ENCODE measurements at places on chromosomes 5 and 9. TPM values are rescaled to one million over a fixed set of nuclear protein-coding genes. Genes with fewer than 3 reads are reported as not detected.

- H3K27ac ChIP-seq = no peak overlapping the region
- no peak for DNase-seq
- H3K27me3 ChIP-seq = no peaks in the 10 kb centered on the region
- peaks cover 4% of the 10 kb centered on the region for H3K4me1 ChIP-seq
These were observed 970 bp upstream of the FUT7 start for GRCh38 chr9:137032858-137033257.

DNA sequence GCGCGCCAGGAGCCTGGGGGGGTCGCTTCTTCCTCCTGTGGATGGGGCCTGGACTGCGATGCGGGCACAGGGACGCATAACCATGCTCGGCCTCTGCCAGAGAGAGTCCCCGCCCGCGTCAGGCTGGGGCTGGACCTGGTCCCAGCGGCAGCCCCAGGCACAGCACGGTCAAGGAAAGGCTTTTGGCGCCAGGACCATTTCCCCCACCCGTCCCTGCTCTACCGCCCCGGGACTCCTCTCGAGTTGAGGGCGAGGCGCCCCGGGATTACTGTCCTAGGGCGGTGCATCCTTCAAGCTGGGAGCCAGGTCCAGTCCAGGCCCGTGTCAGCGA is 341 bp downstream of the MXD3 start:
- H3K36me3 ChIP-seq = peaks cover 6% of the 10 kb centered on the region
- H3K4me1 ChIP-seq = peaks cover 29% of the 10 kb centered on the region
- H3K27me3 ChIP-seq = no peaks in the 10 kb centered on the region

DNA sequence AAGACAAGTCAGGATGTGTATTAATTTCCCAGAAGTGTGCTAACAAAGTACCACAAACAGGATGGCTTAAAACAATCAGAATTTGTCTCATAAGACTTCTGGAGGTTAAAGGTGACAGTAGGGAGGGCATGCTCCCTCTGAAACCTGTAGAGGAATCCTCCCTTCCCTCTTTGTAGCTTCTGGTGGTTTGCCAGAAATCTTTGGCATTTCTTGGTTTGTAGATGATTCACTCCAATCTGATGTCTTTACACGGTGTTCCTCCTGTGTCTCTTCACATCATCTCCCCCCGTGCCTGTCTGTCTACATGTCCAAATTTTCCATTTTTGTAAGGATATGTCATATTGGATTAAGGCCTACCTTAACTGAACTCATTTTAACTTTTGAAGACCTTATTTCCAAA is 471.5 kb downstream of the ZNF608 start:
- H3K4me1 ChIP-seq = peaks cover 7% of the 10 kb centered on the region
- H3K4me3 ChIP-seq = no peak overlapping the region
- DNase-seq = no peak
- H3K27me3 ChIP-seq = no peaks in the 10 kb centered on the region
- no peaks in the 10 kb centered on the region for H3K36me3 ChIP-seq

GRCh38 chr9:114777821-114778609 is 27.8 kb downstream of the TNFSF15 start:
- H3K27me3 ChIP-seq = peaks cover 11% of the 10 kb centered on the region
- no peak for DNase-seq
- peak overlapping the region; percentile 62 for H3K27ac ChIP-seq
- H3K4me3 ChIP-seq = no peak overlapping the region

The RBM27 gene
- total RNA-seq = 13.7 TPM

The PCDHB5 gene
- 7.5 TPM for total RNA-seq

- peaks cover 36% of the 10 kb centered on the region for H3K27me3 ChIP-seq
- H3K36me3 ChIP-seq = no peaks in the 10 kb centered on the region
- H3K4me1 ChIP-seq = no peaks in the 10 kb centered on the region
- no peak overlapping the region for H3K4me3 ChIP-seq
- no peak overlapping the region for H3K27ac ChIP-seq
These were observed 517 bp downstream of the ALDH1A1 start for GRCh38 chr9:72952381-72952690.

The BARHL1 gene
- total RNA-seq = not detected

DNA sequence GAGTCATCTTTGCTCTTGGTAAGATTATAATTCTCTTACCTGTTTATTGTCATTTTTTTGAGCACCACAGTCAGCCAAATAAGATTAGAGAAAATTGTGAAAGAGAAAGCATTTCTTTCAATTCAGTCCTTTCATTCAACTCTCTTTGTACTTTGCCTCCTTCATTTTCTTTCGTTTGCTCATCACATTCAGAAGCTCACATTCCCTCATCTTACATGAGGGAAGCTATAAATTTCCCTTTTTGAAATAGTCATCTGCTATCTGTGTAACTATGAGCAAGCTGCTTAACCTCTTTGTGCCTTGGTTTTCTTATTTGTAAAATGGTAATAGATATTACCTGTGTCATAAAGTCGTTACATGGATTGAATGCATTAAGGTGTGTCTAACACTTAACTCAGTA is 41.4 kb downstream of the PAM start:
- no peaks in the 10 kb centered on the region for H3K36me3 ChIP-seq
- DNase-seq = no peak
- no peak overlapping the region for H3K27ac ChIP-seq
- H3K27me3 ChIP-seq = no peaks in the 10 kb centered on the region

GRCh38 chr9:83070261-83070660 is 7.3 kb upstream of the RASEF start:
- H3K36me3 ChIP-seq = no peaks in the 10 kb centered on the region
- peaks cover 18% of the 10 kb centered on the region for H3K27me3 ChIP-seq
- DNase-seq = no peak

DNA sequence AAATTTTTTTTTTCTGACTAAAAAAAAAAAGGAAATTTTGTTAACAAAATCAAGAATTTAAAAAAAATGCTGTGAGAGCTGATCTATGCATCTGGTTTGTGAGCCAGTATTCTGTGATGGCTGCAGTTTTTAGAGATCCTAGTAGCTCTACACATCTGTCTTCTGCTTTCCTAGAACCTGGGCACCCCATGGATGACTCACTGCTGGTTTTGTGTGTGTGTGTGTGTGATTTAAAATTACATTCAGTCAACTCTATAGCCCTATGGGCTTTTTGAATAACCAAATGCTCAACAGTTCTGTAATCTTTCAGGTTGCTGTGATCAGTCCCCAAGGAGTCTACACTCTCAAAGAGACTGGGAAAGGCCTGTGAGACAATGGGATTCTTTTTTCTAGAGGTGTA is 2.5 kb upstream of the PSMD5 start:
- H3K36me3 ChIP-seq = peaks cover 14% of the 10 kb centered on the region
- H3K27me3 ChIP-seq = no peaks in the 10 kb centered on the region

GRCh38 chr5:36657563-36657995 is 51.2 kb downstream of the SLC1A3 start:
- peak overlapping the region; percentile 68 for H3K27ac ChIP-seq
- H3K4me1 ChIP-seq = peaks cover 18% of the 10 kb centered on the region
- peaks cover 6% of the 10 kb centered on the region for H3K36me3 ChIP-seq
- no peak overlapping the region for H3K4me3 ChIP-seq
- DNase-seq = no peak
- H3K27me3 ChIP-seq = peaks cover 29% of the 10 kb centered on the region

DNA sequence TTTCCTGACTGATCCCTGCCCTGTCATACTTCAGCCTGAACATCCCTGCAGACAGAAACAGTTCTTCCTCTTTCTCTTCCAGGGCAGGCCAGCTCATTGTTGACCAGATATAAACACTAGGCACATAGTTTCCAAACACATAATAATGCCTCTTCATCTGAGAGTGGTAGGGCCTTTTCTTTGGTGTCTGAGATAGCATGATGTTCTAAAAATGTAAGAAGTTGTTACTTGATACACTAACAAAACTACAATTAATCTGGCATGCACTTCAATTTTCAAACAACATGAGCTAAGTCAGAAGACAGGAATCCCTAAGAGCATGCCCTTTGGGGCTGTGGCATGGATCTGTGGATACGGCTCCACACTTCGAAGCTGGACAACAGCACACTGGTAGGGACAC is 246.6 kb downstream of the SPOCK1 start:
- H3K4me1 ChIP-seq = peaks cover 10% of the 10 kb centered on the region
- DNase-seq = no peak
- H3K27me3 ChIP-seq = no peaks in the 10 kb centered on the region
- no peak overlapping the region for H3K27ac ChIP-seq
- no peaks in the 10 kb centered on the region for H3K36me3 ChIP-seq

- no peak overlapping the region for H3K4me3 ChIP-seq
- H3K4me1 ChIP-seq = peaks cover 4% of the 10 kb centered on the region
- H3K27ac ChIP-seq = no peak overlapping the region
- DNase-seq = no peak
These were observed 34.3 kb upstream of the DAB2 start for GRCh38 chr5:39459071-39459470.

DNA sequence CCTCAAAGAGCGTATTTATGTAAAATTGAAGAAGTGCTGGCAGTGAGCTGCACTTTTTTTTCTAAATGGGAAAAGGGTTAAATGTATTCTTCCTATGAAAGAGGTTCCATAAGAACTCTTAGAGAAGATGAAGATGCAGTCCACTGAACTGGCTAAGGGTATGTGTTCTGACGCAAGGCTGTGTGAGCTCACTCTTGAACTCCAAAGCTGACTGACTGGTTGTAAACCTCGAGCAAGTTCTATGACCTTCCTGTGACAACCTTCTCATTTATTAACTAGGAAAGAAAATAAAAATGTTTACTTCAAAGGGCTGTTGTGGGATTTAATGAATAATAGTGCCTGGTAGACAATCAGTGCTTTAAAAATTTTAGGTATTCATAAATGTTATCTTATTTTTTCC is 46.7 kb downstream of the POC5 start:
- no peak for DNase-seq
- H3K4me1 ChIP-seq = peaks cover 22% of the 10 kb centered on the region
- H3K36me3 ChIP-seq = peaks cover 6% of the 10 kb centered on the region
- H3K27me3 ChIP-seq = no peaks in the 10 kb centered on the region

The SVEP1 gene
- total RNA-seq = 2.8 TPM

The SLU7 gene
- 34.8 TPM for total RNA-seq

The NEUROG1 gene
- not detected for total RNA-seq

- no peaks in the 10 kb centered on the region for H3K27me3 ChIP-seq
- H3K4me1 ChIP-seq = peaks cover 30% of the 10 kb centered on the region
- H3K36me3 ChIP-seq = no peaks in the 10 kb centered on the region
These were observed 231.7 kb downstream of the ARHGAP26 start for GRCh38 chr5:143001764-143002351.

The FOXD4L4 gene
- not detected for total RNA-seq

DNA sequence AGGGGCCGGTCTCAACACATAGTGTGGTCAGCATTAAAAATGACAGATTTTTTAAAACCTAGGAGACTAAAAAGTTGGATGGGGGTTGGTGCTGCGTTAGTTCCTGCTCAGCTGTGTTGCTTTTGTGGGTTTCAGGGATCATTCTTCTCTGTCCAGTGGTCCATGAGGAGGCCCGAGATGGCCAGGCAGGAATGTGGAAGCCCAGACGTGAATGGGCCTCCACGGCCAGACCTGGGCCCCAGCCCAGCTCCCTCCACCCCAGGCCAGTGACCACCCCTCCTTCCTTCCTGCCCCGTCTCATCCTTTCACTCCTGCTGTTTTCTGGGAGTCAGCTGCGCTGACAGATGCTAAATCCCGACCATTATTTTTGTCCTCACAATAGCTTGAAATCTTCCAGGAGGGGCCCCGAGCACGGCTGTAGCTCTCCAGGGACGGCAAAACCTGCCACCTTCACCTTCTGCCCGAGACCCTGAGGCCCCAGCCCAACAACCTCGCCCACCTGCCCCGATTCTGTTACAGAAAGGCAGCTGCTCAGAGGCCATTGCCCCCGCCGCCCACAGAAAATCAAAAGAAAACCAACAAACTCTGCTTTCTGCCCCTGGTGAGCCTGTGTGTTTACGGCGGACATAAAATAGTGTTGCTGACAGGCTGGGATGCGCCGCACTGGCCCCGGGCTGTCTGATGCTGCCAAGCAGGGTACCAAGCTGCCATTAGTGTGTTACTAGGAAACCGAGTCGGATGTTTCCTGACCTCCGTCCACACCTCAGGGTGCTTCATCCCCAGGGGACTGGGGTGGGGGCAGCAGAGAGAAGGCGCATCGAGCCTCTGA is 83.7 kb upstream of the SARDH start:
- no peak overlapping the region for H3K4me3 ChIP-seq
- H3K36me3 ChIP-seq = peaks cover 10% of the 10 kb centered on the region
- no peaks in the 10 kb centered on the region for H3K27me3 ChIP-seq
- H3K4me1 ChIP-seq = peaks cover 16% of the 10 kb centered on the region
- DNase-seq = no peak

DNA sequence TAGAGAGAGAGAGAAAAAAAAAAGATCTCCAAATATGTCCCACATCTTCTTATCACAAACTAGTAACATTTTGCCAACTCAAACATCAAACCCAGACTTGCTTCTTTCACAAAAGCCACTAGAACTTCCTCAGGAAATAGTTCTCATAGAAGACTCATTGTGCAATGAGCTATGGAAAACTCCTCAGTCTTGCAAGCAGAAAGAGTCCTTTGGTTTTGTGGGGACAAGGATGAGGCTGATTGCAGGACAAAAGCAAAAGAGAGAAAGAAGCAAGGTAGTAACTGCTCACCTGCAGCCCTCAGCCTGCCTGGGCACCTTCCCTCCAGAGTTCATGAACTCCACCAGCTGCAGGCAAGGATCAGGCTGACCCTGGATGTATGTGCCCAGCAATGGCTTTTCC is 399.0 kb downstream of the IRX1 start:
- no peaks in the 10 kb centered on the region for H3K4me1 ChIP-seq
- no peaks in the 10 kb centered on the region for H3K36me3 ChIP-seq
- no peak overlapping the region for H3K27ac ChIP-seq
- no peak for DNase-seq

The LHX6 gene
- not detected for total RNA-seq

The CTXN3 gene
- total RNA-seq = not detected

GRCh38 chr5:149679876-149680809 is 50.0 kb upstream of the PPARGC1B start:
- DNase-seq = no peak
- H3K4me1 ChIP-seq = no peaks in the 10 kb centered on the region
- no peak overlapping the region for H3K27ac ChIP-seq
- peaks cover 65% of the 10 kb centered on the region for H3K27me3 ChIP-seq

The CMYA5 gene
- total RNA-seq = 0.39 TPM

The PCDHGA3 gene
- not detected for total RNA-seq

DNA sequence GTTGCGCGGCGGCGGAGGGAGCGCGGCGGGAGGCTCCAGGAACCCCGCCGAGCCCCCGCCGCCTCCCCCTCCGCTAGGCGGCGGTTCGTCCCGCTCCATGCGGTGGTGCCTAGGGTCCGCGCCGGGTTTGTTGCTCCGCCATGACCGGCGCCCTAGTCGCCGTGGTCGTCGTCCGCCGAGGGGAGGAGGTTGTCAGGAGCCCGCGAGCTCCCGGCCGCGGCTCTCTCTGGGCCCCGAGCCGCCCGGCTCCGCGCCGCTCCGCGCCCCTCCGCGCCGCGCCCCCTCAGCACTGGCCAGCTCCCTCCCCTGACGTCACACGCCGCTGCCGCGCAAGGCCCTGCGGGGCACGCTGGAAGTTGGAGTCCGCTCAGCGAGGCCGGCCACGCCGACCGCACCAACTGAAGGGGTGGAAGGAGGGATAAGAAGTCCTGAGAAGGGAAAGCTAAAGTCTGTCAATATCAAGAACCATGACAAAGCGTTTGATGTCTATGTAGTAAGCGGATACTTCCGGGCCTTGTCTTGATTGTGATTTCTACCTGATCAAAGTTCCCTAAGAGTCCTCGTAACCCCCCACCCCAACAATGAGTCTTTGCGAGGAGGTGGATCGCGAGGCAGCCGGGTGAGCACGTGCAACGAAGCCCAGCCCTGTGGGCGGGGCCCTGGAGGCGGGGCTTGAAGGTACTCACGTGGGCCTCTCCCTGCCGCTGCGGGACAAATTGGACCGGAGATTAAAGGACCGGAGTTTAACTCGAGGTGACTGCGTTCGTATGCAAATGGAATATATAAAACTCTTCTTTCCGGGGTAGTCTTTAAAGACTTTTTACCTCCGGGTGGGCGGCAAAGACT is at the start of gene NR6A1:
Gene NR6A1 (minus strand): TSS at position 291 of the 846 bp plus-strand sequence.
- H3K27me3 ChIP-seq = peaks cover 40% of the 10 kb centered on the region
- H3K4me3 ChIP-seq = peak within 1 kb of the TSS; percentile 83
- DNase-seq = peak; percentile 98
- H3K4me1 ChIP-seq = peaks cover 25% of the 10 kb centered on the region

GRCh38 chr9:114238472-114238871 is 83.1 kb downstream of the COL27A1 start:
- H3K4me1 ChIP-seq = peaks cover 14% of the 10 kb centered on the region
- DNase-seq = no peak
- no peaks in the 10 kb centered on the region for H3K27me3 ChIP-seq
